ENCODE measurements at places on chromosomes 6 and 20.
A peak's percentile ranks its signal among the peaks of the same experiment; 100 is the strongest.

DNA sequence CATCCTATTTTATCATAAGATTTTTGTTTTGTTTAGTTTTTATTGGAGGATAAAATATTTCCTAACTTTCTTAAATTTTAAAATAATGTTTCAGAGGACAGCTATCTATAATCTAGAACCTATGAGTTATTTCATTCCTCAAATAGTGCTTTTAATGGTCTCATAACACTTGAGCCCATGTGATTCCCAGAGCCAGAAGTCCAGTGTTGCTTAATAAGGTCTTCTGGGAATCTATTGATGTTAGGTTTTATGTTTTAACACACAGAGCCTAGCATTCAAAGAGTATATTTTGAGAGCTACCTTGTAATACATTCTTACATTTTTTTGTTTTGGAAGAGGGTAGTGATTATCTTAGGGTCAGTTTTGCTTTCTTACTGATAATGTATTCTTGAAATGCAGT lies 200.2 kb downstream of the CENPW start:
- DNase-seq, result no peak

DNA sequence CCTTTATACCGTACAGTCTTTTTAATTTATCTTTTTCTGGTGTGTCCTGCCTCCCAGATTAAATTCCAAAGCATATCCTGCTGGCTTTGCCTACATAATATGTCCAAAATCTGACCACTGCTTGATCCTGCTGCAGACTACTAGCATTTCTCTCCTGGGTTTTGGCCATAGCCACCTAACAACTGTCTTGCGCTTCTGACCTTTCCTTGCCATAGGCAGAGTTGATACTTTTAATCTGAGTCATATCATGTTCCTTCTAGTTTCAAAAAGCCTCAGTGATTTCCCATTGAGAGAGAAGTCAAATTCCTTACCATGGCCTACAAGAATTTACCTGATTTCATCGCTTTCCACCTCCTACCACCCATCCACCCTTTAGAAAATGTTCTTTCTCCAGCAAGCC lies 104.8 kb downstream of the BCKDHB start:
- DNase-seq, result no peak

DNA sequence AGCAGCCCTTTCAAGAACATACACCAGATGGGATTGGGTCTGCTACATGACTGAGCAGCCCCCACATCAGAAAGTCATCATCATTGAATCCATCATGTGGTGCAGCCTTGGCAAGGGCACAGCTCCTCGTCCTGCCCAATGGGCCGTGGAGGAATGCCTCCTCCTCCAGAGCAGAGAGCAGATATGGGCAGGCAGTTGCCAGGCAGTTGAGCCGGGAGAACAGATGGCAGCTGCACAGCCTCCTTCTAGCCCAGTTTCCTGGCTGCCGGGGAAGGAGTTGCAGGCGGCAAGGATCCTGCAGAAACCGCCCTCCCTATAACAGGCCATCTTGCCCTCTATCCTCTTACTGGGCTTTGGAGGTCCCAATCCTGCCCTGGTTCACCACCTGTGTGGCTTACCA lies 11.9 kb upstream of the ZFAND3 start:
- no peak for DNase-seq

DNA sequence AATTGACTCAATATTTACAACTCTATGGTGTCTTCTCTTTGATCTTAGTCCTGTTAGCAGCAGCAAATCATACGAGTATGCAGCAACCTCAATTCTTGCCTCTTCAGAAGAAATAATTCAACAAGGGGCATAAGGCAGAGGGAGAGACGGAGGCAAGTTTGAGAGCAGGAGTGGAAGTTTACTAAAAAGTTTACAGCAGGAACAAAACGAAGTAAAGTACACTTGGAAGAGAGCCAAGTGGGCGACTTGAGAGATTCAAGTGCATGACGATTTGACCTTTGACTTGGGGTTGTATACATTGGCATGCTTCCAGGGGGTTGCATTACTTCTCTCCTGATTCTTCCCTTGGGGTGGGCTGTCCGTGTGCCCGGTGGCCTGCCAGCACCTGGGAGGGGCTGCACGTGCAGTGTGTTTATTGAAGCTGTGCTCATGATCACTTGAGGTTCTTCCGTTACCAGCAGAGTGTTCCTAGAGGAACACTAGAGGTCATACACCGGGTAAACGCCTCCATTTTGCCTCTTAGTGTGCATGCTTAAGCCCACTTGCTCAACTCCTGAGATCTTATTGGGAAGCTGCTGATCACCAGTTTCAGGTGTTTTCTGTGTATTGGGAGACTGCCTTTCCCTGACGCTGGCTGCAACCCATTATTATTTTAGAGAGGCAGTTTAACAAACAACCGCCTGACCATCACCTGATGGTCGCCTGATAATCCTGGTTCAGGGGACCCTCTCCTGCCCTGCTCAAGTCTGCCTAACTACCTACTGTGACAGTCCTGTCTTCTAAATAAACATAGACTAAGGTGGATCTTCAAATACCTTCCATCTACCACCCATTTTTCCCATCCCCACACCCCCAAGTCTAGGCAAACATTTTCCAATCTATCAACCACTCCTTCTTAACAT lies 172.4 kb upstream of the MYLIP start:
- DNase-seq, result no peak

GRCh38 chr20:14434384-14435136 lies 97.1 kb upstream of the FLRT3 start:
- DNase-seq, result no peak

DNA sequence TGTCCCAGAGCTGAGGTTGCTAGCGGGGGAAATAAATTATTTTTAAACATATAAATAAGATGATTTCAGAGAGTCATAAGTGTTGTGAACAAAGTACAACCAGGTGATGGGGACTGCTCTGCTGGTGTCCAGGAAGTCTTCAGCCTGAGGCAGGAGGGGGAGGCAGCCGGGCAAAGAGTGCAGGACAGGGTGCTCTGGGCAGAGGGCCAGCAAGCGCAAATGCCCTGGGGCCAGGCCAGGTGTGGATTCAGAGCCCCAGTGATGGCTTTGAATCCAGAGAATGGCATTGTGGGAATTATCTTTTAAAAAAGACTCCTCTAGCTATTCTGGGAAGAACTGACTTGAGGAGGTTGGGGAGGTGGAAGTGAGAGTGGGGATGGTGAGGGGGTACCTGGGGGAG lies 1.6 kb downstream of the CLPSL1 start:
- no peak for DNase-seq

DNA sequence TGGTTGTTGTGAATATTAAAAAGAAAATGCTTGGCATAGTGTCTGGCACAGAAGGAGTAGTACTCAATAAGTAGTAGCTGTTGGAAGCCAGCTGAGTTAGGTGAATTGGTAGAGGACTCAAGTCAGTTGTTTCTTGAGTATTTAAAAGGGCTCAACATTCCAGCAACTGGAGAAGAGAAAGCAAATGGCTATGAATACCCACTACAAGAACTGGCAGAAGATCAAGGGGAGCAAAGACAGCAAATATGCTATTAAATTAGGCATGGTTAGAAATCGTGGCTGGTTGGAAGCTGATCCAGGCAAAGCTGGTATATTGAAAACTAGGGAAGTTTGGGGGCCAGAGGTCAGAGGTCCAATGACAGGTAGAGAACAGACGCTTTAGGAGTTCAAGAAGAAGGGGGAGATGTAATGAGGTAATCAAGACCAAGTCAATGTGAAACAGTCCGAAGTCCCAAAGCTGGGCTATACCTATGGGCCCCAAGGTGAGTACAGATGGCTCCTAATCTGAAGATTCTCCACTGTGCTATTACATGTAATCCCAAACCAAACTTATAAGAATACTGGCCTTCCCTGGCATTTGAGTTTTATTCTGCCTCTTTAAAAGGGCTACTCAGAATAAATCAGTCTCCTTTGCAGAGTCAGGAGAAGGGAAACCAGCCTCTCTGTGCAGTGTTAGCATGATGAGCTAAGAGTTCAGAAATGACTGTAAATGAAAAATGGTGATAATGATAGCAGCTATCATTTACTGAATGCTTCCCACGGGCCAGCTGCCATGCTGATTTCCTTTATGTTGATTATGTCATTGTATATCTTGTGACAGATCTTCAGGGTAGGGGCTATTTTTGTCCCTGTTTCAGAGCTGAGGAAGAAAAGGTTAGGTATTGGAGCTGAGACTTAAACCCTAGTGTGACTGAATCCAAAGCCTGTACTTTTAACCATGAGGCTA lies 122.3 kb downstream of the ANKS1A start:
- DNase-seq, result no peak

- no peak for DNase-seq
Measured at GRCh38 chr6:82893889-82894652, 171.6 kb downstream of the UBE3D start.

DNA sequence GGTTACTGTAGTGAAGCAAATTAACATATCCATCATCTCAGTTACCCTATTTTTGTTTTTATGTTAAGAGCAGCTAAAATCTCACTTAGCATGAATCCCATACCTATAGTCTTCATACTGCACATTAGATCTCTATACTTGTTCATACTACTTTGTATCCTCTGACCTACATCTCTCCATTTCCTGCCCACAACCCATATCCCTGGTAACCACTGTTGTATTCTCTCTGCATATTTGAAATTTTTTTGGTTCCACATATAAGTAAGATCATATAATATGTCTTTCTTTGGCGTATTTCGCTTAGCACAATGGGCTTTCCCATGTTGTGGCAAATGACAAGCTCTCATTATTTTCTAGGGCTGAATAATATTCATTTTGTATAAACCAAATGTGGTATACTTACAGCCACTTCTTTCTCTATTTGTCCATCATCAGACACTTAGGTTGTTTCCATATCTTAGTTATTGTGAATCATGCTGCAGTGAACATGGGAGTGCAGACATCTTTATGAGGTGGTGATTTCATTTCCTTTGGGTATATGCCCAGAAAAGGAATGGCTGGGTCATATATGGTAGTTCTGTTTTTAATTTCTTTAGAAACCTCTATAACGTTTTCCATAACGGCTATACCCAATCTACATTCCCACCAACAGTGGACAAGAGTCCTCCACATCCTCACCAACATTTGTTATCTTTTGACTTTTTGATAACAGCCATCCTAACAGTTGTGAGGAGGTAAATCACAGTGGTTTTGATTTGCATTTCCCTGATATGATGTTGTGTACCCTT lies 39.8 kb downstream of the BACH2 start:
- DNase-seq, result no peak

- no peak for DNase-seq
Measured at GRCh38 chr6:30493643-30494250, 4.4 kb downstream of the HLA-E start.

- no peak for DNase-seq
Measured at GRCh38 chr6:32609731-32610640, 20.3 kb upstream of the HLA-DRB1 start.

GRCh38 chr6:51265426-51265825 lies 446.8 kb downstream of the TFAP2B start:
- no peak for DNase-seq

- peak; percentile 15 for DNase-seq
Measured at GRCh38 chr6:44456070-44456965, 68.8 kb downstream of the CDC5L start.

- no peak for DNase-seq
Measured at GRCh38 chr6:137543114-137543513, 48.9 kb upstream of the OLIG3 start.

- no peak for DNase-seq
Measured at GRCh38 chr6:106750142-106750918, 121.0 kb downstream of the QRSL1 start.

- DNase-seq, result no peak
Measured at GRCh38 chr6:52914516-52914915, 5.0 kb upstream of the GSTA3 start.

DNA sequence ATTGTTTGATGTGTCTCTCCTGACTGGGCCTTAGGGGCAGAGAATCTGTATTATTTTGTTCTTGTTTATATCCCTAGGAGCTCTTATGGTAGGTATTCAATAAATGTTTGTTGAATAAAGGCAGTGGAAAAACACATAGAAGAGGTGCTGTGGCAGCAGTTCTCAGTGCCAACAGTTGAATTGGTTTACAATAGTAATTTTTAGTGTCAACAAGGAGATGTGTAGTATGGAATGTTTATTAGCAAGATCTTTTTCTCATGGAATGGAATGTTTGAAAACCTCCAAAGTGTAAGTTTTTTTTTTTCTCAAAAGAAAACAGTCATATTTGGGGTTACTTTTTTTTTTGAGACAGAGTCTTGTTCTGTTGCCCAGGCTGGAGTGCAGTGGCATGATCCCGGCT lies 28.0 kb downstream of the ASXL1 start:
- no peak for DNase-seq

DNA sequence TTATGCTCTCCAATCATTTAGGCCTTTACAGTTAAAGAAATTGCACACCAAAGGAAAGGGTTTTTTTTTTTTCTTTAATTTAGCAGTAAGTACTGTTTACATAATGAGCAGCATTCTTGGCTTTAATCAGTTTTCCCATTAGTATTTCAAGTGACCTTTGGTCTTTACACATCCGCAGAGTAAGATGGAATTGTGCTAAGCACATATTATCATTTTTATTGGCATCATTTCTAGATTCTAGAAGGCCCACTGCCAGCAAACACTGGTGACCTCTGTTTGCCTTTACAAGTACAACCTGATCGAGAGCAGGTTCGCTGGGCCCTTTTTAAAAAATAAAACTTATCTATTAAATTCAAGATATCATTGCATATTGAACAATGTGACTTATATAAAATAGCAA lies 104.3 kb downstream of the ADGRG6 start:
- no peak for DNase-seq

GRCh38 chr20:58097429-58097828 lies 131.0 kb downstream of the ANKRD60 start:
- DNase-seq, result no peak

GRCh38 chr6:68633972-68634725 lies 933 bp upstream of the ADGRB3 start:
- DNase-seq, result no peak

DNA sequence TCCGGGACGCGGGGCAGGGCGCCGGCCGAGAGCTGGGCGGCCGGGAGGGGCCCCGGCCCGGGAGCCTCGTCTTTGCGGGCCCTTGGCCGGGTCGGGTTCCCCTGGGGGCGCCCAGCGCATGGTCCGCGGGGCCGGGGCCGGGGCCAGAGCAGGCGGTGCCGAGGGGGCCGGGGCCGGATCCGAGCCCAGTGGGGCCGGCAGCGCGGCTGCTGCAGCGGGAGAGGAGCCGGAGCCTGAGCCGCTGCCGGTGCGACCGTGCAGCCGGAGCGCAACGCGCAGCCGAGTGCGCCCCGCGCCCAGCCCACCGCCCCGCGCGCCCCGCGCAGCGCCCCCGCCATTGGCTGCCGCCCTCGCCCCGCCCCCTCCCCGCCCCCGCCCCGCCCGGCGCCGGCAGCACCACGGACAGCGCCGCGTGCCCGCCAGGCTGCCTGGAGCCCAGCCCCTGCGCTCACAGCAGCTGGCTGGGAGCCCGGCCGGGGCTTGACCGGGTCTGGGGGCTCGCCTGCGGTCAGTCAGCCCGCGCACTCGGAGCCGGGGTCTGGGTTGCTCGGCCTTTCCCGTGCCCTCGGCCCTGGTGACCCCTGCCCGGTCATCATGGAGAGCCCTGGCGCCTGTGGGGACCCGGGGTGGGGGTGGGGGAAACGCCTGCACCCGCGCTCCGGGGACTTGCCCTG lies at the start of gene HRH3:
HRH3 (minus strand) TSS at position 287 of the 674 bp plus-strand sequence. CDS start 308 bp downstream, outside the sequence.
- no peak for DNase-seq

DNA sequence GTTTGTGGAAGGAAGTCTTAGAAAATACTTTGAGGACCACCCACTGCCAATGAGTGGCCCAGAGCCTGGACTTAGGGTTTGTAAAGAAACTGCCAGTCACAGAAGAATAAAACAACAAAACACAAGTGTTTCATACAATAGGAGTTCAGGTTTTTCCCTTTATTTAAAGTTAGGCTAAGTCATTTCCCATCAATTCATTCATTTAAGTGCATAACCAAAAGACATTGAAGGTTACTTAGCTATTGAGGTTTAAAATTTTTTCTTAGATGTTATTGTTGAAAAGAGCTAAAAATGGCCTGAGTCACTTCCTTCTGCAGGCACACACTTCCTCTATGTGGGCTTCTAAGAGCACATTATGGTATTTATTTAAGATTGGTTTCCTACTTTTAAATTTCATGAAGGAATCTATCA lies 54.2 kb downstream of the ARMC2 start:
- DNase-seq, result no peak
